ENCODE measurements at places on chromosomes 7 and 10.

DNA sequence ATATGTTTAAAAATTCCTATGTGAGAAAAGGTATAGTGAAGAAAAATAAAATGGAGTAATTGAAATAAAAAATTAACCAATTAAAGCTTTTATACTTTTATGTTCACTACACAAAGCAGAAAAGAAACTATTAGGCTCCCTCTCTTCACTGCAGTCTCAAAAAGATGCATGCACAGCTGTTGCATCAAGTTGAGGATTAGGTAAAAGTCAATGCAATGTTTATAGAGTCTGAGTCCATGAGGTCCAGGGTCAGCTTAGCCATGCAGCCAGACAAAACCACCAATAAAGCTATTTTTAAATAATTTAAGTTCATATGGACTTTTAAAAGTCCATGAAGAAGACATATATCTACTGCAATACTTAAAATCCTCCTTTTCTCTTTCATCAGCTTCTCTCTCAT lies 31.1 kb upstream of the ING3 start:
- ATAC-seq = no peak

- no peak for ATAC-seq
Measured at GRCh38 chr10:96663797-96664196, 56.5 kb downstream of the PIK3AP1 start.

- no peak for ATAC-seq
Measured at GRCh38 chr10:104139221-104139620, 17.2 kb downstream of the SFR1 start.

GRCh38 chr7:134798155-134798554 lies 18.7 kb downstream of the CALD1 start:
- ATAC-seq = no peak

DNA sequence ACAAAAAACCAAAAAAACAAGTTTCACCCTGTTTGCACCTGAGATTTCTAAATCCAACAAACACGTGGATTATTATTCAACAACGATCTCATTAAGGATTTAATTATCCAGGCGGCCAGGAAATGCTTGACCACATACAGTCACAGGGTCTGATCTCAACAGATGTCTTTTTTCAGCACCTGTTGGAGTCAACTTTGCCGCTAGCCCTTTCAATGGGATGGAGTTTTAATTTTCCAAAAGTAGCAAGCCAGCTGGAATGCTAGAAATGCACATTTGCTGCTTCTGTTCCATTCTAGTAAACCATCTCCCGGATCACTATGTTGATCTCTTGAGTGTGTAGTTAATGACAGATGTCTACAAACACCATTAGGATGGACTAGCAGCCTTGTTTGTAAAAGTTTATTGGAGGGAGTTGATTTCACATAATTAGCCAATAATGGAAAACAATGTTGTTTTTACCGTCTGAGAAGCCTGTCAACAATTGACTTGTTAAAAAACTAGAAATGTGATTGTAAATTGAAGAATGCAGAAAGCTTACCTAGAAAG lies 64.2 kb upstream of the DKK1 start:
- no peak for ATAC-seq

DNA sequence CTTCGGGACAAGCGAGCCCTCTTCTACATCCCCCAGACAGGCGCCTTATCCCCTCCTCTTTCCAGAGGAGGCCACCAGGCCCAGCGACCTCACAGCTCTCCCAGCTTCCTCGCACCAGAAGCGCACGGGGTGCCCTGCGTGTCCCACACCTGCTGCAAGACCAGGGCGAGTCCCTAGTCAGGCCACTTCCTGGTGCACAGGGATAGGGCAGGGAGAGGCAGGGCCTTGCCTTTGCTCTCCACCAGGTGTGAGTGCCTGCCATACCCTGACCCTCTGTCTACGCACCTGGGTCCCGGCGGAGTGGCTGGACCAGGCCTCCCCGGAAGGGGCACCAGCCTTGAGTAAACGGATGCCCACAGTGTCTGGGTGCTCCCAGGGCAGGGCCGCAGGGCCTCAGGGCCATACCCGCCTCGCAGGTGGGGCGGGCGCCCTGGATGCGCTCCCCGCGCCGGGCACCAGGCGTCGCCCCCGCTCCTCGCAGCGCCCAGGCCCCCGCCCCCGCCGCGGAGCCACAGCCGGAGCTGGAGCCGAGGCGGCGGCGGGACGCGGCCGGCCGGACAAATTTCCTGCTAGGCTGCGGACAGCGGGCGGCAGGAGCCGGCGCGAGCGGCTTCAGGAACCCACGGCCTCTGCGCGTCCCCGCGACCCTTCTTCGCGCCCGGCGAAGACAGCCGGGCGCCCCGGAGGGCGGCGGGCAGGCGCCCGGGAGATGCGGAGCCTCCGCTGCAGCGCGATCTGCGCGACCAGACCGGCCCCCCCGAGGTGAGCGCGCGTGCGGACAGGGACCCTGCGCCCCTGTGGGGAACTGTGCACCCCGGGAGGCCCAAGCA lies at the start of gene PTPRE:
Gene PTPRE, plus strand, starts transcription at position 556 of the 830 bp plus-strand sequence. CDS start 133,779 bp downstream, outside the sequence.
- ATAC-seq = peak; percentile 96

DNA sequence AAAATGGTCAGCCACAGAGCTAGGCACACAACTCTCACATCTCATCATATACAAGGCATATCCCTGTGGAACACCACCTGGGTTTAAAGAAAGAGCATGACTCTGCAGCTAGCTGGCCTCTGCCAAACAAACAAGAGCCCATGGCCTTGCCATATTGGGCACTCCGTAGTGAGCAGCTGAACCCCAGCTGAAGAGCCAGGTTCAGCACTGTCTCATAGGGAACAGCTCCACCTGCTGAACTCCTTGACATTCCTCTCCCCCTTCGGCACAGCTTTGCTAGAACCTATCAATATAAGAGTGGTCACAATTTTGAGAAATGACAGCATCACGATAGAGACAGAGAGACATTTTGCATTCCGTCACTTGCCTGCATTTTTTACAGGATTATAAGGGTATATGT lies 20.0 kb downstream of the SORCS1 start:
- ATAC-seq = no peak

GRCh38 chr7:103988468-103989199 lies 824 bp downstream of the RELN start:
- no peak for ATAC-seq

Measured in activated T-helper 17 cell treated with anti-CD3 and anti-CD28 coated beads, Interleukin-2, amount 50 U/mL, for 72 hours (primary cell).